ENCODE measurements at places on chromosomes 1 and 21. TPM values are rescaled to one million over a fixed set of nuclear protein-coding genes. Genes with fewer than 3 reads are reported as not detected.

NPL gene
- total RNA-seq: 1.4 TPM

SLAMF9 gene
- total RNA-seq: 15.9 TPM

SPRR2B gene
- total RNA-seq: not detected

MLLT11 gene
- 8.8 TPM for total RNA-seq

RAB13 gene
- 33.9 TPM for total RNA-seq

GNG4 gene
- total RNA-seq: 2.0 TPM

CELA3A gene
- not detected for total RNA-seq

TP73 gene
- 0.27 TPM for total RNA-seq

FMO4 gene
- 0.32 TPM for total RNA-seq

RXRG gene
- total RNA-seq: not detected

ANKRD35 gene
- not detected for total RNA-seq

BATF3 gene
- 23.2 TPM for total RNA-seq

CD53 gene
- not detected for total RNA-seq

CHIA gene
- not detected for total RNA-seq

ARHGEF16 gene
- 0.05 TPM for total RNA-seq

SLC6A9 gene
- total RNA-seq: 4.1 TPM

ACTL8 gene
- 31.1 TPM for total RNA-seq

WNT4 gene
- total RNA-seq: not detected

GPR25 gene
- not detected for total RNA-seq

ZNF593OS gene
- not detected for total RNA-seq

RERE gene
- total RNA-seq: 12.4 TPM

PLPP3 gene
- 10.4 TPM for total RNA-seq

SAMSN1 gene
- total RNA-seq: not detected

LAMB3 gene
- 423 TPM for total RNA-seq

UBL4B gene
- not detected for total RNA-seq

PPOX gene
- 12.9 TPM for total RNA-seq

RPE65 gene
- not detected for total RNA-seq

FMO5 gene
- total RNA-seq: 0.07 TPM

CYP2J2 gene
- total RNA-seq: 1.5 TPM

FAM72C gene
- total RNA-seq: 9.1 TPM

KRTAP19-8 gene
- not detected for total RNA-seq

TMEM35B gene
- total RNA-seq: 22.1 TPM

CCDC27 gene
- total RNA-seq: not detected

KIAA0040 gene
- total RNA-seq: not detected

HCRTR1 gene
- total RNA-seq: not detected

DISP1 gene
- 0.84 TPM for total RNA-seq

OR2T35 gene
- not detected for total RNA-seq

CFHR3 gene
- 0.20 TPM for total RNA-seq

CD1E gene
- total RNA-seq: not detected

APCS gene
- not detected for total RNA-seq

LEFTY1 gene
- not detected for total RNA-seq

PCAT6 gene
- not detected for total RNA-seq

TNN gene
- not detected for total RNA-seq

HES2 gene
- 0.13 TPM for total RNA-seq

GBP7 gene
- total RNA-seq: not detected

SLC16A4 gene
- total RNA-seq: 0.60 TPM

SPATA46 gene
- total RNA-seq: not detected

Data from HT1080 (cell line).